Calu3 (cell line): ENCODE measurements at places on chromosomes 4 and X. TPM values are rescaled to one million over a fixed set of nuclear protein-coding genes. Genes with fewer than 3 reads are reported as not detected.

FATE1 gene
- not detected in 2 replicates for total RNA-seq

GRCh38 chr4:109211671-109212070, 90.8 kb downstream of the COL25A1 start:
- H3K4me1 ChIP-seq = no peaks in the 10 kb centered on the region
- H3K4me3 ChIP-seq = no peak overlapping the region
- H3K36me3 ChIP-seq = no peaks in the 10 kb centered on the region
- no peaks in the 10 kb centered on the region for H3K27me3 ChIP-seq

DNA sequence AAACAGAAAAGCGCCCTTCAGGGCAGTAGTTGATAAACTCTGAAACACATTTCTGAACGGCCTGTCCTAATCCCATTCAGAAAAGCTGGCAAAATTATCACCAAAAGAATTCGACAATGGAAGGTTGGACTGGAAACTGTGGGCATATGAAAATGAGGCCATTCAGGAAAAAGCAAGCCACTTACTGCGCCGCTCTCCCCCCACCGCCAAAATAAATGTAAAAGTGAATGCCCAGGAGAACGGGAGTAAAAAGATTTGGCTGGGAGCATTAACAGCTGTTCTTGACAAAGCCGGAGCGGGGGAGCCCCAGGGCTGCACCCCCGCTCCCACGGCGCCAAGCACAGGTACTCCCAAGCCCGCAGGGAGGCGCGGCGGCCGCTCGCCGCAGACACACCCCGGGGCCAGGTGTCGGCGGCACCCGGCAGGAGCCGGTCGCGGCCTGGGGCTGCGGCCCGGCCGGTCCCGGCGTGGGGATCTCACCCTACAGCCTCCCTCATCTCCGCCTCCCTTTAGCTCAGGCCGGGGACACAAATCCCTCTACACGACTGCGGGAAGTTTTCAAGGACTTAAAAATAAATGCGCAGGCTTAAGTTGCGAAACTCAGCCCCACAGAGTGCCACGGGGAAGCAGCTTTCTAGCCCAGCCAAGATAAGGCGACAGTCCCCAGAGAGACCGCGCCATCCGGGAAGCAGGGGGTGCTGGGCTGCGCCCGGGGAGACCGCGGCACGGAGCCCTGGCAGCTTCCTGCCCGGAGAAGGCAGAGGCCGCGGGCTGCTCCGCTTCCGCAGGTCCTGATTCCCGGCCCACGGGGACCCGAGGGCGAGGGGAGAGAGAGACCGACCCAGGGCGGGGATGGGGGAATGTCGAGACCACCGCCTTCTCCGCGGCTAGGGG, 593 bp downstream of the SH3RF1 start:
- peaks cover 60% of the 10 kb centered on the region for H3K36me3 ChIP-seq
- peak; percentile 45 for DNase-seq
- peak overlapping the region; percentile 87 for H3K27ac ChIP-seq
- no peaks in the 10 kb centered on the region for H3K27me3 ChIP-seq
- H3K4me1 ChIP-seq = peaks cover 27% of the 10 kb centered on the region

- no peak overlapping the region for H3K27ac ChIP-seq
- H3K4me3 ChIP-seq = no peak overlapping the region
- H3K36me3 ChIP-seq = no peaks in the 10 kb centered on the region
- H3K4me1 ChIP-seq = no peaks in the 10 kb centered on the region
These were observed 54.9 kb downstream of the MAGEB17 start for GRCh38 chrX:16222151-16222550.

GRCh38 chrX:122914256-122914655, 269.8 kb upstream of the GRIA3 start:
- no peak overlapping the region for H3K4me3 ChIP-seq
- no peaks in the 10 kb centered on the region for H3K4me1 ChIP-seq
- no peaks in the 10 kb centered on the region for H3K36me3 ChIP-seq
- H3K27me3 ChIP-seq = no peaks in the 10 kb centered on the region
- H3K27ac ChIP-seq = no peak overlapping the region
